T-helper 1 cell (primary cell): ENCODE measurements at places on chromosomes 2 and 18.
A peak's percentile ranks its signal among the peaks of the same experiment; 100 is the strongest.

GRCh38 chr2:13919981-13920382 is 712.5 kb upstream of the LRATD1 start:
- no peak for DNase-seq

DNA sequence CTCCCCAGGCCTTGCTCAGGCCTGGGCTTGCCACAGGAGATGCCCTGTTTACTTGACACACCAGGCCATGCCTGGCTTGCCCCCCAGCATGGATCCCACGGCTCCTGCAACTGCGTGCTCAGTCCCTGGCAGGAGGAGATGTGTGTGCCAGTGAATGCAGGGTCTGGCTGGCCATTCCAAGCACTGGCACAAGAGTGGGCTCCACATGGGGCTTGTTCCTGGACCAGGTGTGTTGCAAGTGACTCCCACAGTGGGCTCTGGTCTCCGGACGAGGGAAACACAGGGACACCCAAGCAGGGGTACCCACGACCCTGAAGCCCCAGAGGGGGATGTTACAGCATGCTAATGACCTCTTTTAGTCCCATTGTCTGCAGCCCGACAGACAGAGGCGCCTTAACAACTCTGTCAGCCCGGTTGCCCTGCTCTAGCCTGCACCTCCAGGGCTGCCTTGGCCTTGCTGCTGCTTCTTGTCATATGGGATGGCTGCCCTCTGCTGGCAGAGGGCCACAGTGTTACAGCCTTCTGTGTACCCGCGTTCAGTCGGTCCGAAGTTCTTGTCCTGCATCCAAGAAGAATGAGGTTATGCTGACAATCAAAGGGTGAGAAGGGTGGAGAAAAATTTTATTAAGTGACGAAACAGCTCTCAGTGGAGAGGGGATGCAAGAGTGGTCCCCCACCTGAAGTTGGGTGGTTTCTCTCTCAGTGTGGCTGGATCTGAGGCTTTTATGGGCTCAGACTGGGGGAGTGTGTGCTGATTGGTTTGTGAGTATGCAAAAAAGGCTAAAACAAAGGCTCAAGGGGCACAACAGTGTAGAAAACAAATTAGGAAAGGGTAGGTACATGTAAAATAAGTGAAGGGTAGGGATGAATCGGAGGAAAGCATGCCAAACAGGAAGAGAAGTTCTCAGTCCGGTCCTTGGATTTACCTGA is 180.4 kb downstream of the MBD5 start:
- DNase-seq = peak; percentile 14

GRCh38 chr18:62389761-62390481 is 64.8 kb downstream of the TNFRSF11A start:
- no peak for DNase-seq

DNA sequence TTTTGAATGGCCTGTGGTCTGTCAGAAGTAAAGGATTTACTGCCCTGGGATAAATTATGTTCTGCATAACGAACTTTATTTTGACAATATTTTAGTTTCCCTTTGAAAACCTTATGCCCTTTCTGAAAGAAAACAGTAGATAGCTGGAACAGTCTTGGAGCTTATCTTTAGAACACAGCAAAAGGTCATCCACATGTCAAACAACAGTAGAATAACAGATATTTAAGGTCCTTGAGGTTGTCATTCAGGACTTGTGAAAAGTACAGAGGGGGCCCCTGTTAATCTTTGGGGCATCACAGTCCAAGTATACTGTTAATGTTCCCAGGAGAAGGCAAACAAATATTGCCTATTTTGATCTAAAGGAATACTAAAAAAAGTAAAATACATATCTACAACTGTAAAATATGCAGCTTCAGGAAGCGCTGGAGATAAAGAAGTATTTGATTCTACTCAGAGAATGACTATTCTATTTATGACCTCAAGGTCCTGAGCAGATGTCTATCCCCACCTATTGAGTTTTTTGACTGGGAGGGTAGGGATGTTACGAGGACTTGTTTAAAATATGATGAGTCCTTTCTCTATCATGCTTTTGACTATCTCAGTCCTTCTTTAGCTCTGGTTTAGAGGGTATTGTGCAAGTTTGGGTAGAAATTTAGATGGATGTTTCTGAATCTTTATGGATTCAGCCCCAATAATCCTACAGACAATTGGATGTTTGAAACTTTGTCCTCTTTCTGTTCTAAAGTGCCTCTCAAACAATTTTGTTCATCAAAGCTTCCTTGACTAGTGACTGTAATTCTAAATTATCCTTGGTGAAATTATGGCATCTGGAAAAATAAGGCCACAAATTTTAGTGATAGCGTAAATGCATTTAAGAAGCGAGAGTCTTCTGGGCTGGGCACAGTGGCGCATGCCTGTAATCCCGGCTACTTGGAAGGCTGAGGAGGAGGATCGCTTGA is 25.1 kb upstream of the TMEM214 start:
- no peak for DNase-seq

DNA sequence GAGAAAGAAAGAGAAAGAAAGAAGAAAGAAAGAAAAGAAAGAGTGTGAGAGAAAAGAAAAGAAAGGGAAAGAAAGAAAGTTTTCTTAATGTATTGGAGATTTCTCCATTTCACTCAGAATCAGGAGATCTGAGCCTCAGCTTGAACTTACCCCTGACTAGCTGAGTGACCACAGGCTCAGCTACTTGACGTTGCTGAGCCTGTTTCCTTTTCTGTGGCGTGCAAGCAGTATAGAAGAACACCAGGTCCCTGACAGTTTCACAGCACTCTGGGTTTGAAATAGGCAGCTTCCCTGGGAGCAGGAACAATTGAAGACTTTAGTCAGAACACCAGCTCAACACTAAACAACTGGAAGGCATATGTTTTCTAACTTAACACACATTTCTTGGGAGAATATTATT is 44.7 kb downstream of the MARCO start:
- DNase-seq = no peak

- no peak for DNase-seq
Observed at GRCh38 chr2:69089266-69089665, 76.3 kb downstream of the ANTXR1 start.

DNA sequence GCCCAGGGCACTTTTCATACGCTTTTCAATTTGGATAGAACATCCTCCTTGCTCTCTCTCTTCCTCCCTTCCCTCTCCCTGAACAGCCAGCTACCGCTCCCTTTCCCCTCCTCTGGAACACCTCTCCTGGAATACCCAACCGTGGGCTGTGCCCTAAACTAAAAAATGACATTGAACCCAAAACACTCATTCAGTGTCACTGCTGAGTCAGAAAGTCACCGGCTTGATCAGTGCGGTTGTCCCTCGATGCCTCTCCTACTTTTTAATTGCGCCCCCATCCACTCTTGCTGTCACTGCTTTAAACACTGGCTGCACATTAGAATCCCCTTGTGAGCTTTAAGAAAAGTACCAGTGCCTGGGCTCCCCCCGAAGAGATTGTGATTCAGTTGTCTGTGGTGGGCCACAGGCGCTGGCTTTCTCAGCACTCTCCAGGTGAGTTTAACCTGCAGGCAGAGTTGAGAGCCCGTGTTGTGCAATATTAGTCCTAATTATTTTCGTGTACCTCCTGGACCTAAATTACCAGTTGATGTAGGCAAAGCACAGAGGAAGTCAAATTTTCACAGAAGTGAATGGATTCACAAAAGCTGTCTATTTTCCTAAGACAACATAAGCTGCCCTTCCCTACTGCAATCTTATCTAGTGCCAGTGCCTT is 302.0 kb downstream of the PRKCE start:
- DNase-seq = no peak

- no peak for DNase-seq
Observed at GRCh38 chr2:68411397-68412126, 46.5 kb downstream of the PLEK start.

GRCh38 chr2:156473445-156473844 is 37.3 kb downstream of the GPD2 start:
- DNase-seq = no peak

GRCh38 chr2:5959836-5960820 is 267.9 kb downstream of the SOX11 start:
- no peak for DNase-seq

DNA sequence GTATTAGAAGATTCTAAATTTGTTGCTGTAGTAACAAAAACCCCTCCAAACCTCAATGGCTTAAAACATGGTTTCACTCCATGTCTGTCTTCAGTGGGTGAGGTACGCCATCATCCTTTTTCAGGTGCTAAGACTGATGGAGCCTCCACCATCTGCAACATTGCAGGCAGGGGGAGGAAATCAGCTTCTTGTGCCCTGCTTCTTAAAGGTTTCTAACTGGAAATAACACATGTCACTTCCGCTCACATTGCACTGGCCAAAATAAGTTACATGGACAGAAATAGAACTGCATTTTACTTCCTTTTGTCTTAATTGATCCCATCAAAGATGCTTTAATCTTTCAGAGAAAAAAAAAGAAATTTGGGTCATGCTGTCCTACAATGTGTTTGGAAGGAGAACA is 94.1 kb downstream of the GALNT3 start:
- DNase-seq = no peak

GRCh38 chr18:74869904-74870863 is 272.5 kb downstream of the ZNF407 start:
- DNase-seq = no peak

- DNase-seq = no peak
Observed at GRCh38 chr2:143953451-143954030, 566.4 kb downstream of the ZEB2 start.

DNA sequence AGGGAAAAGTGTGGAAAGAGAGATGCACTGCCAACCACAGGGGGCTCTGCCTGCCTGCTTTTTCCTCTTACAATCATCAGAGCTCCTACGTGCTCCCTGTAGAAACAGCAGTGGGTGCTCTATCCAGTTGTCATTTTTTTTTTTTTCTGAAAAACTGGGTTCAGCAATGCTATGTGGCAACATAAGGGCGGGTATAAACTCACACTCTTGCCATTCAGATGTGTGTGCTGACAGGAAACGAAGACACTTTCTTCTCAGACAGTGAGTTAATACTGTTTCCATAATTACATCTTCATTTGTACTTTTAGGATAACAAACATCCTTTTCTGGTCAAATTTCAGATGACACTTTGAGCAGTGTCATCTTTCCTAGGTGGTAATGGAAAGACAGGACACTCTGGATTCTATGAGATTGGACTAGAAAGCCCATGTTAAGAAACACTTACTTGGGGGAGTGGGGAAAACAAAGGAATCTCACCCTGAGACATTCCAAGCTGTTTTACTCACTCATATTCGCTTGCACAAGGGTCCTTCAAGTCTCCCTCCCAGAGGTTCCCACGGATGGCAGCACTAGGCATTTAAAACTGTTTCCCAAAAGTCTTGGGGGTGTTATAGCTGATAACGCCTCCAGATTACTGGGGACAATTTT is 41.3 kb downstream of the CCDC93 start:
- DNase-seq = no peak

- no peak for DNase-seq
Observed at GRCh38 chr18:10400534-10401307, 53.7 kb upstream of the APCDD1 start.

- no peak for DNase-seq
Observed at GRCh38 chr18:48949606-48950535, 894 bp downstream of the SMAD7 start.

GRCh38 chr2:38722271-38723061 is 28.7 kb downstream of the SRSF7 start:
- DNase-seq = no peak

DNA sequence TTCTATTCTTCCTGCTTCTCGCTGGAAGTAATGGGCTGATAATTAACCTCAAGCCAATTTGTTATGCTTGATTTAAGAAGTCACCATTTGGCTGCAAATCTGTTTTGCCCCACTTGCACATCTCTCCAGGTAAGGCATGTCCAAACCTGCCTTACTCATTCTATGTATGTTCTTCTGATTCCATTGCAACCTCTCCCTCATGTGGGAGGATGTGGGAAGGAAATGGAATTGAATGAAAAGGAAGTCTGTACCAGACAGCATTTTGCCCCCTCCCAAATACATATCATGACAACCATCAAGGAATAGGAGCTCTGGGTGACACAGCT is 131.7 kb downstream of the NRP2 start:
- DNase-seq = no peak

- no peak for DNase-seq
Observed at GRCh38 chr2:240121190-240121589, 14.9 kb downstream of the COPS9 start.

DNA sequence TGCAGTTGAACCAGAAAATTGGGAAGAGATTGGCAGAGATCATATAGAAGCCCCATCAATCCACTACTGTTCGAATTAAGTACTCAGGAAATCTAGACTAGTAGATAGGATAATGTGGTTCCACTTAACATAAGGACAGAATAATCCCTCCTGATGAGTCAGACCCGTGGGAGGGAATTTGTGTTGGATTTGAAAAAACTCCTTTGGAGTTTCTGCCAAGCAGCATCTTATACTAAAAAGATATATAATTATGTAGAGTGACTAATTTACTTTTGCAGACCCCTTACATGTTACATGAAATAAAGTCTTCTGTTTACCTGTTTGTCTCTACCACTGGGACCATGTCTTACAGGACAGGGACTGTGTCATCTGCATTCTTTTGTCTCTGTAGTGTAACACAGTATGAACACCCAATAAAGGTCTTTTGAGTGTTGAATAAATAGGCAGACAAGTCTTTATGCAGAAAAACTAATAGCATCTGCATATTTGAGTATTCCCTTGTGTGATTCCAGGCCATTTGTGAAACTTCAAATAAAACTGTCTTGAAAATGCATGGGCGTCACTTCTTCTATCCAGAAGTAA is 122.6 kb upstream of the DNAJC10 start:
- DNase-seq = no peak

DNA sequence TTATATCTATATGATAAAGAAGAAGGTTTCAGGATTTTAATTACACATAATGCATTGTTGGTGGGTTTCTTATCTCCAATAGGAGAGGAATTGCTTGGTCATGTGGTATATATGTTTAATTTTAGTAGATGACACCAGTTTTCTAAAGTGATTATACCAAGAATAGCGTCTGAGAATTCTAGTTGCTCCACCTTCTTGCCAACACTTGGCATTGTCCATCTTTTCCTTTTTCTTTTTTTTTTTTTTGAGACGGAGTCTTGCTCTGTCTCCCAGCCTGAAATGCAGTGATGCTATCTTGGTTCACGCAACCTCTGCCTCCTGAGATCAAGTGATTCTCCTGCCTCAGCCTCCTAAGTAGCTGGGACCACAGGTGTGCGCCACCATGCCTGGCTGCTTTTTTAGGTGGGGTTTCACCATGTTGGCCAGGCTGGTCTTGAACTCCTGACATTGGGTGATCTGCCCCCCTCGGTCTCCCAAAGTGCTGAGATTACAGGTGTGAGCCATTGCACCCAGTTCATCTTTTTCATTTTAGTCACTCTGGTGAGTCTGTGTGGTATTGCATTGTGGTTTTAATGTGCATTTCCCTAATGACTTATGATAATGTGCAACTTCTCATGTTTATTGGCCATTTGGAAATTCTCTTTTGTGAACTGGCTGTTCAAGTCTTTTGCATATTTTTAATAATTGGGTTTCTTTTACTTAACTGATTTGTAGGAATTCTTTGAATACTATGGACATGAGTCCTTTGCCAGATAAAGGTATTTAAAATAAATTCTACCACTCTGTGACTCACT is 37.3 kb upstream of the ZNF512 start:
- DNase-seq = no peak

DNA sequence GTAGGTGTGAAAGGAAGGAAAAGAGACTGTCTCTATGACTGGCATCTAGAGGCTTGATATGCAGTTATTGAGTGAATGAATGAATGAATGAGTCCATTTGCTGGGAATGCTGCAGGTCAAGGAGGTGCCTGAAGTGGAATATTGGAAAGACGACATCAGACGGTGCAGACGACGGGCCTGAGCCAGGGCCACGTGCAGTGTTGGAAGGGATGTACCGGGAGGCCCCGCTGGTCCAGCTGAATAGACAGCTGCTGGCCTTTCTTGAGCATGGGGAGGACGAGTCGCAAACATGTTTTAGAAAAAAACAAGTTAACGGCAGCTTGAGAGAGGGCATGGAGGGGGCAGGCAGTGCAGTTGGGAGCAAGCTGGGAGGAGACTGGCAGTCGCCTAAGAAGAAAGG is 237.1 kb upstream of the PXDN start:
- DNase-seq = no peak

GRCh38 chr2:198371921-198372543 is 567.6 kb downstream of the PLCL1 start:
- DNase-seq = peak; percentile 8
